ENCODE measurements at places on chromosomes 3 and 15.
A peak's percentile ranks its signal among the peaks of the same experiment; 100 is the strongest.

DNA sequence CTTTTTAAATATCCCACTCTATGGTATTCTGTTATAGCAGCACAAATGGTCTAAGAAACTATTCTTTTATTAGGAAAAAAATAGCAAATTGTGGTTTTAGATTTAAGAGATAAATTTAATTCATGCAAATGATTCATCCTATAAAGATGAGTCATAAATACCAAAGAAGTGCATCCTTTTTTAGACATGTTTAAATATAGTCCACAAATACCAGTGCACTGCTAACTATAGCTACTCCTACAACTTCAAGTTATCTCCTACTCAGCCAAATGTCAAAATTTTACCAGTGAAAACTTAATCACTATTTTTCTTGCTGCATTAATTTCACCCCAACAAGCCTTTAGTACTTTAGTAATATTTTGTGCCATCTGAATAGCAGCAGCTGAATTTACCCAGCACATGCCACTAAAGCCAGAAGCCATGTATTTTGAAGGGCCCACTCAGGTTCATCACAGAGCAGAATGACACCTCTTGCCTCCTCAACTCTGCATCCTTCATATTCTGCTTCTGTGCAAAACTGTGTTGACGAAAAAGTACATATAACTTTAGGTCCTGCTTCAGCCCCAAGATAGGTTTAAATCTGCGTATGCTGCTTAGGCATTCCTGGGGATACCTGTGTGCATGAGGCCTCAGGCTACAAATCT is 24.9 kb downstream of the CX3CR1 start:
- DNase-seq, result no peak

- peak; percentile 91 for DNase-seq
Measured at GRCh38 chr3:123758081-123758564, 126.0 kb downstream of the MYLK start.

GRCh38 chr15:52010633-52011595 is 8.1 kb upstream of the MAPK6 start:
- peak; percentile 17 for DNase-seq

GRCh38 chr3:23343509-23343908 is 140.4 kb downstream of the UBE2E2 start:
- no peak for DNase-seq

DNA sequence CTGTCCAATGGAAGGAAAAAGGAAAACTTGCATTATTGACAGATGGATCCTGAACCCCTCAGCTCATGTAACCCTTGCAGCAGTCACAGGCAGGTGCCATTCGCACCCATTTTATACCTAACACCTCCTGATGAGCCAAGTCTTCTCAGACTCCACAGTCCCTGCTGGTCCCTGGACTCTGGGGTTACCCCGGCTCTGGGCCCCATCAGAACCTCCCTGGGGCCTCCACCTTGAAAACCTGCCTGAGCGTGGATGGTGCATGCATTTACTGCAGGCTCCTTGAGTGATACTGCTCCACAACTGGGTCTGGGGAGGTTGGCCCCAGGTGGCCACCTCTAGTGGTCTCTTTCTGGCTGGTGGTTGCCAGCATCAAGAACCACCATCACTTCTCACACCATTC is 15.9 kb upstream of the DOCK3 start:
- no peak for DNase-seq

- DNase-seq, result no peak
Measured at GRCh38 chr3:124878561-124879336, 8.4 kb downstream of the ITGB5 start.

DNA sequence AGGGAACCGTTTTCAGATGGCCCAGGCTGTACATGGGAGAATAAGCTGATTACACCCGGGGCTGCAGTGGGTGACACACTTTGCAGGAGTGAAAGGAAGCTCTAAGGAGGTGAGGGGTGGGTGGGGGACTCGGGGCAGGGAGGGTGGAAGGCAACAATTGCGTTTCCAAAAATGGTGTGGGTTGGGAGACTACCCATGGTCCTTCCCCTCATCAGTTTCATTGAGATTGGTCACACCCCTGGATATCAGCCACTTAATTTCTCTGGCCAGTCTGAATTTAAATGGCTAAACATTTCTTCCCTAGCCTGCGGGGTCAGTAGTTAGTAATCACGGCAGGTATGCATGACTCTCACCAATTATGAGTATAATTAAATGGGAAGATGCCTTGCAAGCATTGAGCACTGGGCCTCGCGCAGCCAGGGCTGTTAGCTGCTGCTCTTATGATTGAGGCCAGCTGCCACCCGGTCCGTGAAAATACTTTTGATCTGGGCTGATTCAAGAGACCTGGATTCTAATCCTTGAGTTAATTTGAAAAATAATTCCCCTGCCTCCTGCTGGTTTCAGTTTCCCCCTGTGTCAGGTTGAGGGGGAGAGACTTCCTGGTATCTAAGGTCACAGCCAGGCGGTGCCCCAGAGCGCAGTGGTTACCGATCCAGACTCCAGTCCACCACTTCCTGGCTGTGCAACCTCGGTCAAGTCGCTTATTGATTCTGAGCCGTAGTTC is 23.3 kb downstream of the SLC6A6 start:
- DNase-seq, result peak; percentile 91

GRCh38 chr3:70028361-70028760 is 28.8 kb downstream of the SAMMSON start:
- no peak for DNase-seq

DNA sequence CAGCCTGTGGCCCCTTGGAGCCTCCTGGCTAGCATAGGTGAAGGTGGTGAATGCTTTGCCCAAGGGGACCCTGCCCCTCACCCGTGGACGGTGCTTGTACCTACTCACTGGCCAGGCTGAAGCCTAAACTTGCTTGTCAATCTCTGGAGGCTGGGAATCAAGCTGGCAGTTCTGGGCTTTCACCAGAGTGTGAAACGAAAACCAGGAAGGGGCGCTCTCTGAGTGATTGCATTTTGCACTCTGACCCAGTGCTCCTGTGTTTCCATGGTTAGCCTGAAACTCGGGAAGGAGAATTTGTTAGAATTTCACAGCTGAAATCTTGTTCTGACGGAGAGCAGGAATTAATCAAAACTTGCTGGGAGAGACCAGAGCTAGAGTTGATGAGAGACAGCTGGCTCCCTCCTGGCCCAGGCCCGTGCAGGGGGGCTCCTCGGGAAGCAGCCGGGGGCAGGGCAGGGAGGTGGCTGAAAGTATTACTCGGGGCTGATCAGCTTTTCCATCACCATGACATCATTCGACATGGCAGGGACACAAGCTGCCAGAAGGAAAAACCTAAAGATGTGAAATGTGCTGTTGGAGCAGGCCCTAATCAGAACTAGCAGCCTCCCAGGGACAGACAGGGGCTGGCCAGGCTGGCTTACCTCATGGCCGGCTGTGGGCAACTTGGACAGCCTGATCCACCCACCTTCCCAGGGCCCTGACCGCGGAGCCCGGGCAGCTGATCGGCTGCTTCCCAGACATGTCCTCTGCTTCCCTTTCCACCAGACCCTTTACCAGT is 323.6 kb upstream of the CTDSPL start:
- DNase-seq, result no peak

GRCh38 chr3:77917225-77917624 is 877.3 kb downstream of the ROBO2 start:
- no peak for DNase-seq

GRCh38 chr3:107313711-107314110 is 63.5 kb upstream of the CCDC54 start:
- no peak for DNase-seq

- no peak for DNase-seq
Measured at GRCh38 chr3:98322101-98322500, 31.6 kb upstream of the OR5K4 start.

DNA sequence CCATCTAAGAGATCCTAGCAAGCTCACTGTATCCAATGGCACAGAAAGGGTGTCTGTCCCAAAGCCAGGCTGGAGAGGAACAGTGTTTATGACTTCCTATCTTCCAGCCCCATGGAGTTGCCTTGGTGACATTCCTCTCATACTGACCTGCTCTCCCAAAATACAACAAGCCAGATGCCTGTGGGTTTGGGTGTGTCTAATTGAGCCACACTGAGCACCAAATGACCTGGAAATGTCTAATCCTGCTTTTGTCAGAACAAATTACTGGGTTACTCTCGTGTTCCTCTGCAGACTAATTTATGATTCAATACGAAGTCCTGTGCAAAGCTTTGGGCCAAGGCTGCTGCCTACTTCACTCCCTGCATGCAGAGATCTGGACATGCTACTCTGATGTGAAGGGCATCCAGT is 98.1 kb upstream of the STRIT1 start:
- peak; percentile 85 for DNase-seq

- DNase-seq, result no peak
Measured at GRCh38 chr3:188229177-188229576, 75.2 kb downstream of the LPP start.

DNA sequence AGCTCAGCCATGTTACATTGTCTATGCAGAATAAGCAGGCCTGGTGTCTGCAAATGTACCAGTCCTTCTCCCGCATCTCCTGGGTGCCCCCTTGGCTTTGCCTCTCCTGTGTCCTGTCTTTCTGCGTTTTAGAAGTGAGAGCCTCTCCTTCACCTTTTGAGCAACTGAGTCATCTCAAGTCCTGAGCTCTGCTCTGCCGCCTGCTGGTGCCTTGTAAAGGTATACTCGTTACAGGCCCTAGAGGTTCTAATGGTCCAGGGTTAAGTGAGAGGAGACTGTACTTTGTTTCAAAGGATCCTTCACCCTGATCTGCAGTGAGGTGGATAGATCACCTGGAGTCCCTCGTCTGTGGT is 12.6 kb downstream of the GHRL start:
- no peak for DNase-seq

GRCh38 chr3:29901097-29901496 is 620.2 kb downstream of the RBMS3 start:
- DNase-seq, result no peak

DNA sequence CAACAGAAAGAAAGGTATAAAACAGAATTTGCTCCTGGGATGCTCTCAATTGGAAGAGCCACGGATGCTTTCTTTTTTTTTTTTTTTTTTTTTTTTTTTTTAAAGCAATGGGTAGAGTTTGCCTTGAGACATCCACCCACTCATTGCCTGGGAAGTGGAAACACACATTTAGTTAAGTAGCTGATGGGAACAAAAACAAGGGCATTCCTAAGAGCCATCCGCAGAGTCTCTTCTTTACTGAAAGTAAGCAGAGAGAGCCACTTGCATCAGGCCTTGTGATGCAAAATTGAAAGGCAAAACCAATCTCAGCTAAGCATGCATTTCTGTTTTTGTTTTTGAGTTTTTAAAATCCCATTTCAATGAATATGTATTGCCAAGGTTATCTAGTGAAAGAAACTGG is 787.9 kb upstream of the LMCD1 start:
- DNase-seq, result no peak

- DNase-seq, result no peak
Measured at GRCh38 chr3:188683032-188683521, 488.7 kb upstream of the TPRG1 start.

DNA sequence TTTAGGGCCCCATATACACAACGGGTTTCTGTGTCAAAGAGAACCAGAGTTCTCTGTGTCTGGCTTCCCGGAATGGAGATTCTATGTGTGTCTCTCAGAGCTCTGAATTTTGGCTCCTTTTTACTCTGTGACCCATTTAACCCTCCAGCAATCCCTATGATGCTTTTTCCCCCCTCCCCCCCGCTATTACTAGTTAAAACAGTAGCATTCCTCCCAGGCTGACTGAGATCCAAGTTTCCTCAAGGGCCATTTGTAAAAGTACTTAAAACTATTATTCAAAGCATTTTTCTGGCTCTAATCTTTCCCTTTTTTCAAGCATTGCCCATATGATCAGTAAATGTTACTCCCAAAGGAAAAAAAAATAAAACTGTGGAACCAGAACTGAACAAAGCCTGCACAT is 6.6 kb upstream of the STAC start:
- DNase-seq, result no peak

DNA sequence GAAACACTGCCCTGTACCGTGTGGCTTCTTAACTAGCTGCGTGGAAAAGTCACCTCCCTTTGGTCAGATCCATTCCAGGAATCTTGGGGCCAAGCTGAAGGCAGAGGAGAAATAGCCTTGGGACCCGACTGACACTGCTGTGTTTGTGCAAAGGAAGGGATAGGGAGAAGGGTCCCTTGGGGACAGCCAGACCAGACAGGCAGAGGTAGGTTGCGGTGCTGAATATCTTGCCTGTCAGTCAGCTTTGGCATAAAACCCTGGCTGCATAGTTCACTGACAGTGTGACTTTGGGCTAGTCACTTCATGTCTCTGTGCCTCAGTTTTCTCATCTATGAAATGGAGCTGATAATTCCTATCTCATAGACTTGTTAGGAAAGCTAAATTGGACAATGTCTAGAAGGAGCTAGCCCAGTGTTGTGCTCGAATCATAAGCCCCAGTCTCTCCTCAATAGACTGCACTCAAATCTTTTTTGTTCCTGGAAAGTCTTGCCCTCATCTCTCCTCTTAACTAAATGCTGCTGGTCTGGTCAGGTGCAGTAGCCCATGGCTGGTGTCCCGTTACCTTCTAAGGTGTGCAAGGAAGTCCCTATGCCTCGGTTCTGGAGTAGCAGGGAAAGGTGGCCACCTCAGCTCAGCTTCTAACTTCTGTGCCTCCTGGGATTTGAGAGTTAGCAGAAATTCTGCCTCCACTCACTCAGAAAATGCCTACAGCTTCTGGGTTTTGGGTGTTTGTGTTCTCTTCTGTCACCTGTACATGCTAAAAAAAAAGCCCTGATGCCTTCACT is 25.8 kb downstream of the FGD5 start:
- no peak for DNase-seq

DNA sequence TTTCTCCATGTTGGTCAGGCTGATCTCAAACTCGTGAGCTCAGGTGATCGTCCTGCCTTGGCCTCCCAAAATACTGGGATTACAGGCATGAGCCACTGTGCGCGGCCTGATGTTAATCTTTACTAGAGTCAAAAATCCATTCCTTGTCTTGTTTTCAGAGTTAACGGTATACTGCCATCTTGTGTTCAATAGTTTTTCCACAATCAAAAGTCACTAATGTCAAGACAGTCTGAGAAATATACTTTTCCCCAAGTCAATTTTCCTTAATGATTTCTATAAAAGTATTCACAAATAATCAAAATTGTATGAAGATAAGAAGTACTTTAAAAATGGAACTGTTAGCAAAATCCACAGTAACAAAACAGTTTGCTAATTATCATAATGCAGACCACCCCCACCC is 8.5 kb downstream of the CRBN start:
- DNase-seq, result peak; percentile 8

GRCh38 chr3:126167566-126167965 is 12.8 kb downstream of the ALDH1L1 start:
- DNase-seq, result no peak

GRCh38 chr3:141337523-141337854 is 30.8 kb upstream of the ZBTB38 start:
- DNase-seq, result peak; percentile 54

DNA sequence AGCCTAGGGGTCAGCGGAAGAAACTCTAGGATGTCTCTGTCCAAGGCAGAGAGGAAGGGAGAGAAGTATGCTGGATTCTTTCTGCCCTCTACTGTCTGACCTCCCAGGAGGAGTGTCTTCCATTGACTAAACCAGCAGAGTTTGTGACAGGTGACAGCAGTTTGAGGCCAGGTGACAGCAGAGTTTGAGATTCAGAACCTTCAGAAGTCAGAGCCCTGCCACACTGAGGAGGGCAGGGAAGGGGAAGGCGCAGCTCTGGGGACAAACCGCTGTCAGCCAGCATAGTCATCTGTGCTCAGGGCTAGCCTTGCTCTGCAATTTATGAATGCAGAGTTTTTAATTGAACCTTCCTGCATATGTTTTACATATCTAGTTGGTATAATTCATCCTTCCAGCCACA is 12.3 kb downstream of the NRROS start:
- no peak for DNase-seq

Data from NCI-H69 (cell line).